Activated T-cell treated with anti-CD3 and anti-CD28 coated beads for 4 hours (primary cell): ENCODE measurements at places on chromosomes 16 and 17.
A peak's percentile ranks its signal among the peaks of the same experiment; 100 is the strongest.

GRCh38 chr16:17568239-17568638 is 97.5 kb upstream of the XYLT1 start:
- DNase-seq, result no peak

DNA sequence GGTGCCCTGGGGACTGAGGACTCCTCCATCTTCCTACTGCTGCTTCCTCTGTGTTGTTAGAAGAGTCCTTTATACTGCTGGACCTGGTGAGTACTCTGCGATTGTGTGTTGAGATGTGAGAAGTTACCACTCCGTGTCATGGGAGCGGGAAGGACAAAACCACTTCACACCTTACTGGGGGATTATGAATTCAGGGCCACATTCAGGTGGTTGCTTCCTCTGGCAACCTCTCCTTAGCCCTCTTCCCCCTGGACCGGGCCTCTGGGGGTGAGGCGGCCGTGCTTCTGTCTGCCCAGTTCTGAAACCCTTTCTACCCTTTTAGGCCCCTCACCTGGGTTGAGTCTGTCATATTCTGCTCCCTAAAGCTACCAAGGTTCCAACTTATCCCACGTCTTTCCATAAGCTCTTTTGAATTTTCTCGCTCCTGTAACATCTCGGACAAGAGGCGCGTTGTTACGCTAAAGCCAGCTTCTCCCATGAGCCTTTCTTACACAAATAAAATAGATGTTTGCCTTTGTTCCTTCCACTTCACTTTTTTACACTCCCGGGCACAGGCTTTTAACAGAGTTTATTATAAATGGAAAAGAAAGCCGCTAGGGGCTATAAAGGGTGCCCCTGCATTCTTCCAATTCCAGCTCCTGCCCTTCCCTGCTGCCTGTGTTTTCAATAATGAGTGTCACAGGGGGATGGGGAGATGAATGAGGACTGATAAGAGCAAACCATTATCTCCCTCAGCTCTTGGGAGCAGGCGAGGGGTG is 20.7 kb upstream of the CDH13 start:
- no peak for DNase-seq

DNA sequence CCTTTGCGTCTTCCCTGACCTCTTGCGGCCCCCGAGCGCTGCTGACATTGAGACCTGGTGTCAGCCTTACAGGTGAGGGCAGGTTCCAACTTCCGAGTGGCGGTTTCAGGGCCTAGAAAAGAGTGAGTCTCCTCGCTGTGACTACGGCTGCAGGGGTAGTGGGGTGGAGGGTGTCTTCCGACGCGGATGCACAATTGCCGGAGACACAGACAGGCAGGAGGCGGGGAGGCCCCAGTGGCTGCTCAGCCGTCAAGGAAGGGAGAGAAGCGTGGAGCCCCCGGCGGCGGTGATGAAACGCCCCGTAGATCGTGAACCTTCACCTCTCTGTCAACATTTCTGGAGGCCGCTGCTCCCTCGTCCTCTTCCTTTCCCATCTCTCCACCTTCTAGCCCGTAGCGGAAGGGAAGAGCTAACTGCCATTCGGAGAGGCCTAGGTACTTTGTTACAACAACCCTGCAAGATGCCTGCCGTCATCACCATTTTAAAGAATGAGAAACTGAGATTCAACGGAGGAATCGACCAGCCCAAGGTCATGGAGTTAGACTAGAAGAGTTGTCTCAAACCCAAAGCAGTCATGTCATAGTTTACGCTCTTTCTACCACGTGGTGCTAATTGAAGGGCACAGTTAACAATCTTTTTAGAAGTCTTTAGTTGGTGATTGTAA is 485 bp downstream of the DNAJA3 start:
- DNase-seq, result no peak

GRCh38 chr16:89217388-89218191 is at the start of gene ZNF778:
ZNF778 (plus strand) TSS chr16:89217703; CDS start chr16:89221128, 3,425 bp downstream.
- peak; percentile 63 for DNase-seq

- no peak for DNase-seq
These were observed 86.6 kb downstream of the PLXDC1 start for GRCh38 chr17:39064819-39065218.

DNA sequence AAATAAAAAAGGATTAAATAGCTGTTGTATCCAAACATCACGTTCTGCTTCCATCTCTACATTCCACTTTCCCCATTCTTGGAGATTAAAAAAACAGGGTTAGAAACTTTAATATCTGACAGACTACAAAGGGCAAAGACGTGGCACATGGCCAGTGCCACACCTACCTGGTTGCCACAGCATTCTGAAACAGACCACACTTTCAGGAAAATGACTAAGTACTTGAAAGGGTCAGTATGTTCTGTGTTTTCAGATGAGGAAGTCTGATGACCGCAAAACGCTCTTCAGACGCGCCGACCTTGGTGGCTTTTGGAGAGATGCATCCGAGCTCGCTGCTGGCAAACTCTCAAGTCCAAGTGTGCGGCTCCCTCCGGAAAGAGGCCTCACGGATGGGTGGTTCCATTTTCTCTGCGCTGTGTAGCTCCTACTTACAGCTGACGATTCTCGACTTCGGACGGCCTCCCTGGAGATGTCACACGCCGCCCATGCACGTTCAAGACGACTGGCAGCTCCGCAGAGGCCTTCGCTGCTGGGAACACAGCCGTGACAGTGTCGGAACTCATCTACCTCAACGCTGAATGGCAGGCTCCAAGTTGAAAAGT is 15.5 kb downstream of the MAP1LC3B start:
- no peak for DNase-seq

DNA sequence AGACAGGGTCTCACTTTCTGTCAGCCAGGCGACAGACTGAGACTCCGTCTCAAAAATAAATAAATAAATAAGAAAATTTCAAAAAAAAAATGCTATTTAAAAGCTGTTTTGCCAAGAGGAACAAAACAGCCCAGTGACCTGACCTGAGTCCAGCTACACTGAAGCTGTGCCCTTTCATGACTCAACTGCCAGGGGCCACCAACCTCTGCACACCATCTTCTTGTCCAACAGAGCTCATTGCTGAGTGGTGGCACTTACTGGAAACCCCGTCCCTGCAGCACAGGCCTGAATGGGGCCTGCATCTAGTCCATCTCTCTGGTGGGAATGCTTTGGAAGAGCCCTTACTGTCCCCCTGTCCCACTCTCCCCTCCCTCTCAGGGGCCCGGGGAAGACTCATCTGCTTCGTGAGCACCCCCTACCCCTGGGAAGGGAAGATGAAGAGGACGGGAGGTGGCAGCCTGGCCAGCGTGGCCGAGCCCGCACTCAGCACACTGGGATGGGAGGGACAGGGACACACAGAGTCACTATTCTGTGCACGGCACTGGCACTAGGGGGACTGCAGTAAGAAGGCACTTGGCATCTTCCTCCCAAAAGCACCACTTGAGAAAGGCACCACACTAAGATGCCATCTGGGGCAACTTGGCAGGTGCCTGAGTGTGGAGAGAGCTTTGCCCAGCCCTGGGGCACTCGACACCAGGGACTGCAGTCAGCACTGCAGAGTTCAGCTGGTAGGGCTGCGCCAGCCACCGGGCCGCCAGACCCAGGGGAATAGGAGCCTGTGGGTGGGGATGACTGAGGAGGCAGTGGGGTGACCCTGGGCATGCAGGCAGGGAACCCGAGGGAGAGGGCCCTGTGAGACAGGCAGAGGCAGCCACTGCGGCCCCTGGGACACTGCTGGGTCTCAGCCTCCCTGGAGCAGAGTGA is 13.5 kb downstream of the FBXO31 start:
- DNase-seq, result no peak

DNA sequence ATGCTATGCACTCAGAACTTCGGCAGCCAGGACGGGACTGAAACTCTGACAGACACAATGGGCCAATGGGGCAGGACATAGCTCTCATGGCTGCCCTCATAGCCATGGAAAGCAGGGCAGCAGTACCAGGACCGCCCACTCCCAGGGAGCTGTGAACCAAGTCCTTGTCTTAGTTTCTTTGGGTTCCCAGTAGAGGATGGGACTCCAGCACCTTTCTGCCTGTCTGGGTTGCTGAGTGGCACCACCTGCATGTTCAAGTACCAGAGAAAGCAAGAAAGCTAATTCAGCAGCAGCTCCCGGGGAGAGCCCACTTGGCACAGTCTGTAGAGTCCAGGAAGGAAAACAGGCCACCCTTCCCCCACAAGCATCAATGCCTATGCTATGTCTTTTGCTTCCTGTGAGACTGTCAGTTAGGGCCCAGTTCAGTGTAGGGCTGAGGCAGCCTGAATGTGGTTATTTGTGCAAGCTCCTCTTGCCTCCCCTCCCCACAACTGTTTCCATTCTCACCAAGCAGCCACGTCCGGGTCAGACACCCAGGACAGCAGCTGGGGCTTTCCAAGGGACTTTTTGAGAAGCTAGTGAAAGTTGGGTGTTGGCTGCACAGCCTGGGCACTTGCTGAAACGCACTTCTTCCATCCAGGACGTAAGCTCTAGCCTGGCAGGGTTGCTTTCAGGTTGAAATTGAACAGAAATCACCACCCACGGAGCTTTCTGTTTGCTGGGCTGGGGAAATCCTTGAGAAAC is 7.8 kb downstream of the SUPT4H1 start:
- DNase-seq, result peak; percentile 78

- no peak for DNase-seq
These were observed 4.6 kb downstream of the SLC12A4 start for GRCh38 chr16:67963662-67964321.

DNA sequence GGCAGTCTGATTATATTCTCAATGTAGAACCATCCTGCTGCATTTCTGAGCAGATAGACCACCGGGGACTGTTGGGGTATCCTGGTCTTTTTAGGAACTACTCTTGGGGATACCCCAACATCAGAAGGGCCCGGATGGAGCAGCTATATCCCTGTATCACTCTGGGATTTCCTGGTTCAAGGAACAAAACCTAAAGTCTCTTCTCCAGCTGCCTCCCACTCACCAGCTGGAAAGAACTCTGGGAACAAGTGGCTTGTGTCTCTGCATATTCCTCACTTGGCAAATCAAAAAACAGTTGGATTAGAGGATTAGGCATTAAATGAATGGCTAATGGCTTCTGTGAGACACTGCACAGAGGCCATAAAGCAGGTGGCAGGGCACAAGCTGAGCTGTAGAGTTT is 62.3 kb upstream of the HS3ST2 start:
- DNase-seq, result no peak

DNA sequence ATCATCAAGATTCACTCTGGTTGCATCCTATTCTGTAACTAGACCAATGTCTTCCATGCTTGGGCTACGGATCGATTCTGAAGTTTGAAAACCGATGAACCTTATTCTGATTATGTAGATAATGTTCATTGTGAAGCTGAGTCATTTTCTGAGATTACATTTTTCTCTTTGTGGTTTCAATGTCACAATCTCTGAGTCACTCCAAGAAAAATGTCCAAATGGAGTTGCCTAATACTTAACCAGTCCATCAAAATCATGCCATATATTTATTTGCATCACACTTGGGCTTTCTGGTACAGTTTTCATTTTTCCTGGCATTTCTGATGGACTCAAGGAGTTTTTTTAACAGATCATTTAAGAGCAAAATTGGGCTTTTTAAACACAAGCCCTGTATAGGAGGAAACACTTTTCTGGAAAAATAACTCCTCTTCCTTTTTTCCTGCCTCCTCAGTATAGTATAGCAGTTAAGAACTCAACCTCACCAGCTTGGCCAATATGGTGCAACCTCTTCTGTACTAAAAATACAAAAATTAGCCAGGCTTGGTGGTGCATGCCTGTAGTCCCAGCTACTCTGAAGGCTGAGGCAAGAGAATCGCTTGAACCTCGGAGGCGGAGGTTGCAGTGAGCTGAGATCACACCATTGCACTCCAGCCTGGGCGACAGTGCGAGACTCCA is 17.5 kb downstream of the CACNG3 start:
- no peak for DNase-seq

DNA sequence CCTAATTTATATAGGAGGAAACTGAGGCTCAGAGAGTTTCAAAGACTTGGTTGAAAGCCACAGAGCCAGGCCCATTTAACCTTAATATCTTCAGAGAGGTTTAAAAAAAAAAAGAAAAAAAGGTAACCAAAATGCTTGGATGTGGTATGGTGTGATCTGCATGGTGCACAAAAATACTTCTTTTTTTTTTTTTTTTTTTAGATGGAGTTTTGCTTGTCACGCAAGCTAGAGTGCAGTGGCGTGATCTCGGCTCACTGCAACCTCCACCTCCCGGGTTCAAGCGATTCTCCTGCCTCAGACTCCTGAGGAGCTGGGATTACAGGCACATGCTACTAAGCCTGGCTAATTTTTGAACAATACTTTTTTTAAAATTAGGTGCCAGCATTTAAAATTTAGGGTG is 101.8 kb downstream of the XYLT1 start:
- no peak for DNase-seq

GRCh38 chr17:72945473-72945872 is 147.0 kb downstream of the SLC39A11 start:
- DNase-seq, result no peak

GRCh38 chr16:84746875-84747274 is 47.1 kb downstream of the USP10 start:
- no peak for DNase-seq

GRCh38 chr17:41284546-41284945 is 9.0 kb downstream of the KRTAP9-7 start:
- DNase-seq, result no peak
